ENCODE measurements at places on chromosomes 7 and 10.

GRCh38 chr10:21522631-21523406 is 2.7 kb downstream of the SKIDA1 start:
- no peak for DNase-seq

DNA sequence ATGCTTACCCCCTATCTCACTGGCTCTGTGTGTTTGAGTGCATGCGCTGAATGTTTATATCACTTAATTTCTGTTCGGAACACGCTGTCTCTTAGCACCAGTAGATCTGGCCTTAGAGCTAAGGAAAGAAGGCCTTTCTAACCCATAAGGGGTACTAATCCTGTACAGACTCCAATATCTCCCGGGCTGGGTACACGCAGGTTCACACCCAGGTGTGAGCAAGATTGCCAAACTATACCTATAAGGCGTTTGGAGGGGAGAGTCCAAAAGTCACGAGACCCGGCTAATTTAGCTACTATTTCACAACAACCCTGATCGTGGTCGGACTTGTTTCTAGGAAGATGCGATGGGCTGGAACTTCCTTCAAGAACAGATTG is 727 bp upstream of the PDSS1 start:
- DNase-seq = no peak

- DNase-seq = no peak
These were observed 55.3 kb upstream of the ZNF438 start for GRCh38 chr10:31087011-31087410.

- DNase-seq = no peak
These were observed 1257.9 kb downstream of the NXPH1 start for GRCh38 chr7:9691286-9691685.

DNA sequence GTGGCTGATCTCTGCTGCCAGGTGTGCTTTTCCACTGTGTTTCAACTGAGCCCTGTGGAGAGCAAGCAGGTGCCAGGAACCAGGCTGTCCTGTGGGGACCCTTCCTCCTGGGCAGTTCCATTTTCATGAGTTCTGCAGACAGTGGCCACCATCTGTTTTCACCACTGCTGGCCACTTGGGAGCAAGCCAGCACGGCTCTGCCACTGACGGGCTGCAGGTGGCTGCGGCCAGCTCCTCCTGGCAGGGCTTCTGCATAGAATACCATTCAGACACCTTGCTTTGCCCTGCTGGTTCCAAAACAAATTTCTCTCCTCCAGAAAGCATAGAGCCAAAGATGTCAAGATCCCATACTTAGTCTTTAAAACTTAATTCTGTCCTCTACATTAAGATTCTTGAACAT is 48.3 kb downstream of the LANCL2 start:
- no peak for DNase-seq

DNA sequence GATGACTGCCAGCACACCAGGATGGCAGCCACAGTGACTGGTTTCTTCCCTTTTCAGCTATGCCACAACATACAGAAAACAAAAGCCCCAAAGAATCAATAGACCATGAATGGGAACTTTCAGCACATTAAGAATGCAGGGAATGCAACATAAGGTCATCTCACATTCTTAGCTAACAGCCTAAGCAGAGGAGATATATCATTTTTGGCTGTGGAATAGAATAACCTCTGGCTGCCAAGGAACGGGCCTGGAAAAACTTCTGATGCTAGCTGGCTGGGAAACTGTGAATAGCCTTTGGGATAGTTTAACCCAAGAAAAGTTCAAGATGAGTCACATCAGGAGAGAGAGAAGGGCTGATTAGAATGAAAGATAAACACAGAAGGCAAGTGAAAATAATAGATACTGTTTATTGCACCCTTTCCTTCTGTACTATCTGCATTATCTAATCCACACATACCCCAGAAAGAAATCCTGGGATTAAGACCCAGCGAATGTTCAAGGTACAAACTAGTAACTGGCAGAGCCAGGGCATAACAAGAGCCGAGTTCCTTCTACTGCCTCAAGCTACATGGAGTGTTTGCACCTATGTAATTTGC is 169.2 kb downstream of the SEMA3A start:
- DNase-seq = no peak

- no peak for DNase-seq
These were observed 83.2 kb downstream of the SLC16A9 start for GRCh38 chr10:59626523-59626869.

DNA sequence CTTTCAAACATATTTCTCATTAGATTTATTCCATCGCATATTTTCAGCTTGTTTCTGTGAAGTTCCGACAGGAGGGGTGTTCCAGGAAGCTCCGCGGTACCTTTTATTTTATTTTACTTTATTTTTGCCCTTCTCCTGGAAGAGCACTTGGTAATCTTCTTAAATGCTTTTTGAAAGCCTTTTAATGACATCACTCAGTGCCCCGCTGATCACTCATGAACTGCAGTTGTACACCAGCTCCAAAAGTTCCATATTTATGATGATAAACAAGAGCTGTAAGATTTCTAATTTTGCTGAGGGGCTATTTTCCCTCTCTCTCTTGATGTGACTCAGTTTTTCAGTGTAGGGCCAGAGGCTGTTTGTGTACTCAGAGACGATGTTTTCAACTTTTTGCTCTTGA is 144.4 kb downstream of the KIAA1217 start:
- DNase-seq = no peak

- no peak for DNase-seq
These were observed 94.5 kb downstream of the HIPK2 start for GRCh38 chr7:139683137-139683921.

DNA sequence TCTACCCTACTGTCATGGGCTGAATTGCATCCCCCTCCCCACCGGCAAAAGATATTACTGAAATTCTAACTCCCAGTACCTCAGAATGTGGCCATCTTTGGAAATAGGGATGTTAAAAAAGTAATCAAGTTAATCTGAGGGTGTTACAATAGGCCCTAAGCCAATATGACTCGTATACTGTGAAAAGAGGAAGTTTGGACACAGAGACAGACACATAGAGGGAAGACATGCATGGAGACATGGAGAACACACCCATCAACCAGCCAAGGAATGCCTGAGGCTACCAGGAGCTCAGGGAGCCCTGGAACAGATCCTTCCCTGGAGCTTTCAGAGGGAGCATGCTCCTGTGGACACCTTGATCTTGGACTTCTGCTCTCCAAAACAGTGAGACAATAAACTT is 138.2 kb upstream of the ADO start:
- DNase-seq = no peak

GRCh38 chr10:60390224-60390626 is 550 bp upstream of the ANK3 start:
- no peak for DNase-seq

- DNase-seq = no peak
These were observed 919 bp downstream of the INPP5F start for GRCh38 chr10:119726676-119727261.

- peak; percentile 20 for DNase-seq
These were observed 637 bp downstream of the SAMD8 start for GRCh38 chr10:75111907-75112679.

DNA sequence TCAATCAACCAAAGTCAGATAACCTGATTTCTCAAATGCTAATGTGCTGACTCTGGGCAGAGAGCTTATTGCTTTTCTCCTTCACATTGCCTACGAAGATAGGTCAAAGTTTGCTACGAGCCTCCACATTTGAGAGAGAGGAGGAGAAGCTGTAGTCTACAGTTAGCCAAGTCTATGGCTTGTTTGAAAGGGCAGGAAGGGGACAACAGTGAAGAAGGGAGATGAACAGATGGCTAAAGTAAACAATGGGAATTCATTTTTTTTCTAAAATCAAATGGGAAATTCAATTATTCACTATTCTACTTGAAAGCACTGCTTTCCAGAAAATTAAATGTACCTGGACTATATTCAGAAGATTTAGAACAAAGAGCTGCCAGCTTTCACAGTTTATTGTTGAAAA is 126.7 kb upstream of the C1QL3 start:
- DNase-seq = no peak

DNA sequence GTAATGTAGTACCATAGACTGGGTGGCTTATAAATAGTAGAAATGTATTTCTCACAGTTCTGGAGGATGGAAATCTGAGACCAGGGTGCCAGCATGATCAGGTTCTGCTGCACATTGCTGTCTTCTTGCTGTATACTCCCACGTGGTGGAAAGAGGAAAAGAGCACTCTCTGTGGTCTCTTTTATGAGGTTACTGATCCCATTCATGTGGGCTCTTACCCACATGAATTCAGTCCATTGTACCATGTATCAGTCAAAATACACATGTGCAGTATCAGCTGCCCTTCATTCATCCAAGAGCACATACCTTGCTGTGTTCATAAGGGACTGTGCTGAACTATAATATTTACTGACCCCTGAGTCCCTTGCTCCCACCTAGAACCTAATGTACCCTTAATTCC is 17.1 kb downstream of the PNLIPRP2 start:
- no peak for DNase-seq

- DNase-seq = no peak
These were observed 95.4 kb downstream of the PPP1R9A start for GRCh38 chr7:95002775-95003174.

- DNase-seq = no peak
These were observed 682 bp downstream of the TBXAS1 start for GRCh38 chr7:139829775-139830117.

DNA sequence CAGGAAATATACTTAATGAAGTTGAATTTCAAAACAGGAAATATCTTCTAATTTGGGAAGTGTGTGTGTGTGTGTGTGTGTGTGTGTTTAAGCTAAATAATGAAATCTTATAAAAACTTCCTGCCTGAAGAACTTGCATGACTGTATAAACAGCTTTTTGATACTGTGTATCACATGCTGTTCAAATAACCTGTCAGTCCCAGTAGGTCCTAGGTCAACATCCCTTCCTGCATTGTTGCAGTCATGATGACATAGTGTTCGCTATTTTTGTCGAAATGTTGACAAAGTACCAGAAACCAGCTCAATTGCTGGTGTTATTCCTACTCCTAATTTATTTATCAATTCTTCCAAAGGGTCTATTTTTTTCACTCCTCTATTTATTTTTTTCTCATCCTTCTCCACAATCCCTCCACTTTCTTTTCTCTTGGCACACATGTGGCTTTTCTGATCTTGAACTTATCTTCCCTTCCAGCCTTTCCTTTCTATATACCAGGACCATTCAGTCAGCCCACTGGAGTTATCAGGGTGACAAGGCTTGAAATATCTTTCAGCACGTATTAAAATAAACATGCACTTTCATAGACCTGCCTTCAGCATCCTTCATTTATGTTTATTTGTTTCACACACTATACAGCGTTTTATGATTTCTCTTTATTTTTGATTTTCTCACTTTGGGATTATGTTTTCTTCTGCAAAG is 115.8 kb downstream of the PLXDC2 start:
- no peak for DNase-seq

DNA sequence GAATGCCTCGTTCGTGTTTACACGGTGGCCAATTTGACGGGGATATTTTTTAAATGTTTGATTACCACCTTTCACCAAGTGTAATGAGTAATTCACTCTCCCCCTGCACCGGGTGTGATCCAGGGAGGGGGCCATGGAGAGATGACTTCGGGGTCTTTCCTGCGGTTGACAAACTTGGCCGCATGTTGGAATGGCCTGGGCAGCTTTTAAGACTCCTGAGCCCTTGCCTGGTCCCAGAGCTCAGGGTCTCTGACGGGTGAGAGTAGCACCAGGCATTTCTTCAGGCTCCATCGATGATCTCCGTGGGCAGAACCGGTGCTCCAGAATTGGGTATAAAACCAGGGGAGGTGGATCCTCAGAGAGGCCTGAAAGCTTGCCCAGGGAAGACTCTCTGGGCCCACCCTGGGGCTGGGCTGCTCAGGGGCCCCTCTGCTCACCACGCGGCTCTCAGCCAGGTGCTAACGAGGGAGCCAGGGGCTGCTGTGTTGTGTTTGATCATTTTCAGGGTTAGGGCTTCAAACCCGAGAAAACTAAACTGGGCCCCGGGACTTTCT is 882 bp downstream of the ZNF282 start:
- no peak for DNase-seq

GRCh38 chr7:9978106-9979064 is 995.3 kb upstream of the PHF14 start:
- no peak for DNase-seq

GRCh38 chr7:25940086-25940906 is 211.7 kb upstream of the NFE2L3 start:
- no peak for DNase-seq

DNA sequence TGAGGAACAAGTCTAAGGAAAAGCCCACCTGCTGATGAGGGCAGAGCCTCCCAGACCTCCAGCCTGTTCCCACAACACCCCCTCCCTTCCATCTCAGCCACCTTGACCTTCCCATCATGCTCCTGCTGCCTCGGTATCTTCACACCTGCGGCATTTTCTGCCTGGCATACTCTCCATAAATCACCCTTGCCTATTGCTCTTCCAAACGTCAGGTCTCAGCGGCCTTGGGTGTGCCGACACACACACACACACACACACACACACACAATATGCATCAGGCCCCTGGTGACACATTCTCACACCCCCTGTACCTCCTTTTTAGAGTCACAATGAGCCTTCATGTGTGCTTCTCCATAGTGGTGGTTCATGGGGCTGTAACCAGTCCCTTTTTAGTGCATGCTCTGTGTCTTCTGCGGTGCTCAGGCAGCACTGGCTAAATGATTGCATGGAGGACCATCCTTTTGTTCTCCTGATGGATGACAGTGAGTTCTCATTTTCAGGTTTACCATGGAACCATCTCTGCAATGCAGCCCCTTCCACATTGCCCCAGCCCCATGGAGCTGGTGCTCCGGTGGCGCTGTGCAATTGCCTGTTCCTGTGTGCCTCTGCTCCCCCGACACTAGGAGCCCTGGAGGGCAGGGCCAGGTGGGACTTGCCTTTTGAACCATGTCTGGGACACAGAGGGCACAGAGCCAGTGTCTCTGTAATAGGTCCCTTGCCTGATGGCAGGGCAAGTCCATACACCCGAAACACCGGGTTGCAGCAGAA is 4.5 kb downstream of the ADIRF start:
- no peak for DNase-seq

Data from activated CD8-positive, alpha-beta memory T cell treated with anti-CD3 and anti-CD28 coated beads for 1 hour (primary cell).